ENCODE measurements at places on chromosomes 6 and 20. TPM values are rescaled to one million over a fixed set of nuclear protein-coding genes. Genes with fewer than 3 reads are reported as not detected.

Gene TRIM15
- 3.0 TPM for total RNA-seq

Gene BNIP5
- total RNA-seq: not detected

Gene GJE1
- not detected for total RNA-seq

Gene CDS2
- 29.9 TPM for total RNA-seq

Gene RAD21L1
- total RNA-seq: not detected

Gene MAPK13
- total RNA-seq: 1.9 TPM

Gene SLC22A7
- total RNA-seq: 269 TPM

Gene PRSS16
- total RNA-seq: 0.08 TPM

Gene HRH3
- total RNA-seq: not detected

Gene SLC24A3
- total RNA-seq: 0.35 TPM

Gene APMAP
- total RNA-seq: 180 TPM

Gene GSTA3
- total RNA-seq: not detected

Gene SLC13A3
- 7.1 TPM for total RNA-seq

Gene NSFL1C
- 43.5 TPM for total RNA-seq

Gene OPN5
- total RNA-seq: not detected
